ENCODE measurements at places on chromosomes 16 and 17. TPM values are rescaled to one million over a fixed set of nuclear protein-coding genes. Genes with fewer than 3 reads are reported as not detected.

Gene TBX4
- not detected for total RNA-seq

Gene CLDN7
- total RNA-seq = 3.5 TPM

Gene FSCN2
- total RNA-seq = 2.8 TPM

Gene SULT1A4
- total RNA-seq = 0.75 TPM

Gene FMNL1
- total RNA-seq = 0.13 TPM

Gene METTL26
- total RNA-seq = 88.6 TPM

Gene ZFPM1
- total RNA-seq = 1.7 TPM

Gene GPRC5C
- total RNA-seq = 24.6 TPM

Gene DNAH2
- total RNA-seq = 0.13 TPM

Gene KIF19
- total RNA-seq = 1.2 TPM

Gene TAOK1
- total RNA-seq = 61.3 TPM

Gene SPECC1
- 14.1 TPM for total RNA-seq

Gene RDM1
- 0.92 TPM for total RNA-seq

Gene KRTAP1-5
- total RNA-seq = not detected
